ENCODE measurements at places on chromosomes 16 and 17.

DNA sequence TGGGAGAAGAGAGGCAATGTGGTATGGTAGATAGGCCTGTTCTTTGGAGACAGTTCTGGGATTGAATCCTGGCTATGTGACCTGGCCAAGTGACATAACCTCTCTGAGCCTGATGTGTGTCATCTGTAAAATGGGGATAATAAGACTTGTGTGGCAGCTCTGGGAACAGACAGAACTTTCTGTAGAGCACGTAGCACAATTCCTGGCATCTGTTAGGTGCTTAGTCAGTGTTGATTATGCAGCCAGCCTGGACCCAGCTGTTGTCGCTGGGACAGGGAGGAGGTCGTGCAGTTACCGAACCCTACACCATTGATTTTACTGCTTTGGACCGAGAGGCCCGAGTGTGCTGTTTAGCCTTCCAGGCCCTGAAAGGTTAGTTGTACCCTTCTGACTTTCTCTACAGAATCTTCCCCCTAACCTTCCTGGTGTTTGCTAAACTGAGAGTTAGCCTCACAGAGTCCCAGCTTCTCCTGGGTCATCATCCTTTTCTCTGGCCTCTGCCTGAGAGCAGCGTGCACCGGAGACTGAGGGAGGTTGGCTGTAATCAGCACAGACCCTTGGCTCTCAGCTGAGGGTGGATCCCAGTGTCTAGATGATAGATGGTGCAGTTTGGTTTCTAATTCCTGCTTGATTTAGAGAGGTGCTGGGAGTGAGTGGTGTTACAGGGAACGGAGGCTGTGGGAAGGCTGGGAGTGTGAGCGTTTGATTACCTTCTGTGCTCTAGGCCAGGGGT lies 31.9 kb downstream of the MSI2 start:
- no peak for DNase-seq

DNA sequence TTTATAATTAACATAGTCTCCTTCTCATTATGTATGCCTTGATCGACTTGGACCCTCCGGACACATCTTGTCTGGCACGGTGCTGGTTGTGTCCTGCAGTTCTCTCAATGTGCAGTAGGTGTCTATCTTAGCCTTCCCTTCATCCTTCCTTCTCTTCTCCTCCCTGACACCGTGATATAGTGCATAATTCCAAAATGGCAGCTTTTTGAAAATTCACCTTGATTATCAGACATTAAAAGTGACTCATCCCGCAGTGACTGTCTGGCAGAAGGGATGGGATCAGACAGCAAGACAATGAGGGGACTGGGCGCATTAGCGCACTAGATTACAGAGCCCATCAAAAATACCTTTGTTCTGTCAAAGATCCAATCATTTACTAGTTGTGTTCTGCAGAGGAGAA lies 70.0 kb upstream of the PMFBP1 start:
- DNase-seq = no peak

DNA sequence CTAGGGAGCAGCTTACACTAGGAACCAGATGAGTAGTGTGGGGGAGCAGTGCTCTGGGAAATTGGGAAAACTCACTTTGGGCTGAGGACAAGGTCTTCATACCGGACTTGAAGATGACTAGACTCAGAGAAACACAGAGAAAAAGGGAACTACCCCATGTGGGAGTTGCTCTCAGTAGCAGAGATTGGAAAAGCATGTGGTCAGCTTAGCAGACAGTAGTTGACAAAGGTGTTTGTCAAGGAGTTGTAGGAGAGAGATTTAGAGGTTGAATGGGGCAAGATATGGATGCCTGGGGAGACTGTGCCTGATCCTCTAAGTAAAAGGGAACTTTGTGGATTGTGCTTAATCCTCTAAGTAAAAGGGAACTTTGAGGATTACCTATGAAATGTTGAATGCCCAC lies 194.5 kb upstream of the COX10 start:
- no peak for DNase-seq

DNA sequence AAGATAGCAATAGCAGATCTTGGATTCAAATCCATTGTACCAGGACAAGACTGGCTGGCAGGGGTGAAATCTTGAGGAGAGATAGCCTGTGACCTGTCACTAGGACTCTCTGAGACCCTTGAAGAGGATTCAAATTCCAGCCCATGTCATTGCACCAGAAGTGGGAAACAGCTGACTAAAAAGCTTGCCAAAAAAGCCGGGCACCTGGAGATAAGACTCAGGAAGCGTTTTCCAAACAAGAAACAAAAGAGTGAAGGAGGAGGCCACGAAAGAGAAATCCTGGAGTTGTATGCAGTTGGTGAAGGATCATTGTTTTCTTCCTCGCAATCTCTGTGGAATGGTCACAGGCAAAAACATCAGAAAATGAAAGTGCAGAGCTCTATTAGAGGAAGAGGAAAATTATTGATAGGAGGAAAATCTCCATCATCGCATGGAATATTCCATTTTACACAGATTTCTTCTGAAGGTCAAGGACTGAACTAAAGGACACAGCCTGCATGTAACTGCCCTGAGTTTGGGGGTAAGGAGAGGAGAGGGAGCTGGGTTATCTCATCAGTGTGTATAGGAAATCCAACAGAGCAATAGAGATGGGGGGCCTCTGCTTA lies 9.0 kb upstream of the WSB1 start:
- DNase-seq = no peak

- DNase-seq = no peak
Observed at GRCh38 chr16:58882292-58882691, 148.2 kb upstream of the GOT2 start.

DNA sequence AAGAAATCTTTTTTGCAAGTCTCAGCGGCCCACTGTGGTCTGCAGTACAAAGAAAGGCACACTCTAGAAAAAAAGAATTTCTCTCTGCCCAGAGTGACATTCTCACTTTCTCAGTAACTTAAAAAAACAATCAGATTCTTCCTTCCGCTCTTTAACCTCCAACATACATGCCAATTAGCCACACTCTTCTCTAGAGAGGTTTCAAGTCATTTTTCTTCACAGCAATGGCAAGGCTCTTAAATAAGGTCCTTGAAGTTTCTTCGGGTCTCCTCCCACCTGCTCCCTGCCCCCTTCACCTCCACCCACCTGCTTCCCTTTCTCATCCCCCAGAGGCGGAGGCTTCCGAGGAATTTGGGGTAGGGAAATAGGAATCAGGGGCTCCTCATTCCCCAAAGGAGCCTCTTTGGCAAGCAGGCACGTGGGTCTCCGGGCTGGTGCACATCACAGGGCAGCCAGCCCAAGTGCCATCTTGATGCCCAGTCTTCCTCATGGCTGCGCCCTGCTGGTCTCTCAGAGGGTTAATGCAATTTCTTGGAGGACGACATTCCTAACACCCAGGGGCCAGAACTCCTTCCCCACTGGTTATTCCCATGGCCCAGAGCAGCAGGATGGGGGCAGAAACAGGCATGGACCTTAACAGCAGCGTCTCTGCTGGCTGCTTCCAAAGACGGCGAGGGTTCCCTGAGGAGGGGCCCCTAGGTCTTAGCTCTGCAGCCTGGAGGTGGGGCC lies 855 bp upstream of the MEOX1 start:
- no peak for DNase-seq

Measured in activated T-cell treated with anti-CD3 and anti-CD28 coated beads for 4 hours (primary cell).